ENCODE measurements at places on chromosomes 2 and 18.

GRCh38 chr2:74951211-74951754, 7.2 kb upstream of the POLE4 start:
- DNase-seq: no peak

DNA sequence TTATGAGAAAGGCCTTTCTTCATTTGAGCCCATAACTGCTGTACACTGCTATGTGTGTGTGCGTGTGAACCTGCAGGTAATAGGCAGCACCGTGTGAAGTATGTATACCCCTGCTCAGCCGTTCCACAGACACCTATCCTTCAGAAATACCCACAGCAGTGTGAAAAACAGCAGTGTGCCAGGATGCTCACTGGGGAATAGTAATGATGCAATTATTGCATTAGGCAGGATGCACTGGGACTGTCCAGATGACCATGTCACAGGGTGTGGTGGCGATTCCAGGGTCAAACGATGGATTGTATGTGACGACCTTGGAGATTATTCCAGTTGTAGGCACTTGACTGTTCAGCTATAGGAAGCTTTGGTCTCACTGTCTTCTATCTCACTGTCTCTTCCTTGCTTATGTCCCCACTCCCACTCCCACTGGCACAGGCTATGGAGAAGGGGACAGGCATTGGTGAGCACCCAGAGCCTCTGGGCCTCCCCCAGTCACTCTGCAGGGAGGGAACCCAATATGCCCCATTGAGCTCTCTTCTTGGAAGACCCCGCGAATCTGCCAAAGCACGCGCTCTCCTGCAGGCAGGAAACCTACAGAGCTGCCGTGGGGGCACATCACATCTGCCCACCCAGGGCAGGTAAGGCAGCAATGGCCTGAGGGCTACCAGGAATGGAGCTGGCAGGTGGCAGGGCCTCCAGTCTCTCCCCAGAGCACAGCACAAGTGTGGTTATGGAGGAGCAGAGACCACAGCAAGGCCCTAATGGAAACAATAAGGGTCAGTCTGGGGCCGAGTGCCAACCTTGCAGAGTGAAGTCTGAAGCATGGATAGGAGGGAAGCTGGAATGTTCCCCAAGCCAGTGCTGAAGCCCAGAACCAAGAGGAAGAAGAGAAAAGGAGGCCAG, 518.9 kb upstream of the RAB6C start:
- no peak for DNase-seq

GRCh38 chr2:205770577-205770976, 88.3 kb downstream of the NRP2 start:
- no peak for DNase-seq

GRCh38 chr18:72783530-72783929, 84.3 kb downstream of the NETO1 start:
- DNase-seq: no peak

GRCh38 chr2:206890179-206890578, 49.1 kb upstream of the CPO start:
- DNase-seq: no peak

DNA sequence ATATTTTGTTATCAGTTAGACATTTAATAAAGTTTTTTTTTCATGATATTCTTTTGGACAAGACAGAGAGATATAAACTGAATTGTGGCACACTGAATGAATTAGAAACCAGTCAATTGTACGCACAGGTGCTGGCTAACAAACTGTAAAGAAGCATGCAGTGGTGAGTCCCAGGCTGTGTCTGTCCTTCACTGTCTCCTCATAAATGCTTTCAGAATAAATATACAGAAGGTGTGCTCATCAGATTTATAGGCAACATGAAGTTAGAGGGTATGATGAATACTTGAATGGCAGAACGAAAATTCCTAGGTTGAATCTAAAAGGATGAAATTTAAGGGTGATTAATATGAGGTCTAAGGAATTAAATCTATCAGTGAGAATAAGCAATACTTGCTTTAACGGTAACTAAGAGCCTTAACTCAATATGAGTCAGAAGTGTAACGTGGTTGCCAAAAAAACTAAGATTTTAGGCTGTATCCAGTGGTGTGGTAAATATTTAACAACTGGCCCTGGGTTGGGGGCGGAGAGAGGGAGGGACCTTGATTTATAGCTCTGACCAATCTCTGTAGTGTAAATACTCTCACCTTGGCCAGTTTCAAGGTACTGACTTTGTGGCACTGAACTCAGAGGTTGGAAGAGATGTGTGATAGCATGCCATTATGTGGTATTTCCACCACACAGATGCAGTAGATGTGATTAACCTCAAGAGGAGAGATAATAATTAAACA, 41.9 kb upstream of the AAK1 start:
- DNase-seq: no peak

- DNase-seq: no peak
Measured at GRCh38 chr2:233111427-233111826, 51.3 kb downstream of the INPP5D start.

DNA sequence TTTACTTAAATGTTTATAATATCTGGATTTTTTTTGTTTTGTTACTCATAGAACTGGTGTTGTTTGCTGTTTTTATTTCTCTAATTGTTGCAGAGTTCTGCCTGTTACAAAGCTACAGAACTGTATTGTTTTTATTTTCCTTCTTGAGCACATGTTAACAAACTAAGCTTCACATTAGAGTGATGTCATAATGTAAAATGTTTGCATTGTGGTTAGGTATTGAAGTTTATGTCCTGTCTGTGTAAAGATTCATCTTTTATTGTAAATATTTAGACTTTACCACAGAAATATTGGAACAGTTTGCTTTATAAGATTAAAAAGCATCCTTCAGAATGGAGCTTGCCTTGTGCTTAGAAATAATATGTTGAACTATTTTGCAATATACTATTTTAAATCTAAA, 67.7 kb downstream of the CLIP4 start:
- no peak for DNase-seq
